NCI-H1436 treated with DMSO at 0.1 percent for 48 hours (cell line): ENCODE measurements at places on chromosomes 2 and 18.

- DNase-seq: no peak
Measured at GRCh38 chr2:222504719-222505118, 80.4 kb downstream of the SGPP2 start.

DNA sequence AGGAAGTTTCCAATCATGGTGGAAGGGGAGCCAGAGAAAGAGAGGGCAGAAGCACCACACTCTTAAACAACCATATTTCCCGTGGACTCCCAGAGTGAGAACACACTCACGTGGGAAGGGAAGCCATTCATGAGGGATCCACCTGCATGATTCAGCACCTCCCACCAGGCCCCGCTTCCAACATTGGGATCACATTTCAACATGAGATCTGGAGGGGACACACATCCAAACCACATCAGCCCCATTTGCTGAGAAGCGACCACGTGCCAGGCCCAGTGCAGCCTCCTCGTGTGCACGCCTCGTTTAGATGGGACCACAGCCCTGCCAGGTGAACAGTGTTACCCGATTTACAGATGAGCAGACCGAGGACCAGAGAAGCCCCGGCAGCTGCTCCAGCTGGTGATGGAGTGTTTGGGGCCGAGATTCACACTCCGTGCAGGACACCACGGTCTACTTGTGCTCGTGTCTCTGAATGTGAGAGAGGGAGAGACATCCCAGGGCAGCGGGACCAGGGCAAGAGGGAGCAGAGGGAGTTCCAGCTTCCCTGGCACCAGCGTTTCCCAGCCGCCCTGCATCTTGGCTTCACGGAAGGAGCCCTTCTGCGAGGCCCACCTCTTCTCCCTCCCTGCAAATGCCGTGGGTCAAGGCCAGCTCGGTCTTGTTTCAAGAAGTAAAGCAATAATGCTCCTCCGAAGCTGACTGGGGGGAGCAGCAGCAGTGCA, 76.9 kb upstream of the ODC1 start:
- no peak for DNase-seq

- no peak for DNase-seq
Measured at GRCh38 chr2:233556881-233557736, 9.5 kb downstream of the USP40 start.

GRCh38 chr2:207092818-207093217, 72.9 kb downstream of the KLF7 start:
- DNase-seq: no peak

- no peak for DNase-seq
Measured at GRCh38 chr2:230423851-230424458, 8.0 kb downstream of the SP100 start.

DNA sequence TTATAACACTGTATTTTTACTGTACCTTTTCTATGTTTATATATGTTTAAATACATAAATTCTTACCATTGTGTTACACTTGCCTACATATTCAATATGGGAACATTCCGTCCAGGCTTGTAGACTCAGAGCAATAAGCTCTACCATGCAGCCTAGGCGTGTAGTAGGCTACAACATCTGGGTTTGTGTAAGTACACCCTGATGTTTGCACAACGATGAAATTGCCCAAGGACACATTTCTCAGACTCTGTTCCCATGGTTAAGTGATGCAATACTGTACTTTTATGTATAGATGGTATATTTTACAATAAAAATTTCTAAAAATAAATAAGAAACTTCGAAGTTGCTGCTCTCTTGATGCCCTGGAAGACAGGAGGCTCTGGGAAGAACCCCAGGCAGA, 38.4 kb downstream of the YPEL5 start:
- no peak for DNase-seq

- DNase-seq: no peak
Measured at GRCh38 chr2:206974551-206974950, 35.2 kb downstream of the CPO start.

- peak; percentile 73 for DNase-seq
Measured at GRCh38 chr2:25362049-25362433, 20.3 kb upstream of the DNMT3A start.

DNA sequence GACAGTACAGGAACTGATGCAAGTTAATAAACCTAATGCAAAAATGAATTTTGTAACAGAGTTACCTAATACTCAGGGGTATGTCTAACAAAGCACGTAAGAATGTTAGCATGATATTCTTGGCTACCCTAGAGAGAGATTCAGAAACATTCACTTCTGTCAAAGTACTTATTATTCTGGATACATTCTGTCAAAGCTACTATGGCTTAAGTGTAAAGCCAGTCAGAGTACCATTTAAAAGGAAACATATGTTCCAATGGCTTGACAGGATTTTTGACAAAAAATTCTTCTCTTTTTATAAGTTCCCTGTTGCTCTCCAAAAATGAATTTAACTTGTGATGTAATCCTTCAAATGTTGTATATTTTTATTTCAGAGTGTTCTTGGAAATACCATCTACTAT, 85.5 kb downstream of the PIGN start:
- no peak for DNase-seq

GRCh38 chr2:199883474-199884212, 27.4 kb upstream of the C2orf69 start:
- DNase-seq: no peak

DNA sequence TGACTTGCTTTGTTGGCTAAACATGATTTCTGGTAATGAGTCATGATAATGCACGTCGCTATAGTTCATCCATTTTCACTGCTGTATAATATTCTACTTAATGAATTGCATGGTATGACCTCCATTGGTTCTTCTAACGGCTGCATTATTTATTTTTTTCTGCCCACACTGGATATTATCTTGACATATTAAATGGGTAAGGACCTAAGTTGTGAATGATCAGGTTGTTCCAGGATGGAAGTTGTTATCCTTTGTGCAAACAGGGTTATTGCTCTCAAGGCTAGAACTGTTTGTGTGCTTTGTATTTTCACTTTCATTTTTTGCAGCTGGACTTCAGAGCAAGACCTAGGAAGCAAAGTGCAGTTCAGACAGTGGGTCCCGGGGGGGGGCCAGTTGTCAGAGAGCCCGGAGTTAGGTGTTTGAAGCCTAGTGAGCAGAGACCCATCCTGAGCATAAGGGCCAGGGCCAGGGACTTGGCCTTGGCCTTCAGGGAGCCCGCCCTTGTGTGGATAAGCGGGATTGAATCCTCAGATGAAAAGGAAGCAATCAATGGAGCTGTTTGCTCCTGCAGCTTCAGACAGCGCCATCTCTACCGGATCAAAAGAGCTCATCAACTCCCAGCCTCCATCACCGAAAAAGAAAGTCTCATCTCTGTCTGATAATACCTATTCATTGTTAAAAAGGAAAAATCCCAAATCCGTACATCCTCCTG, 48.2 kb downstream of the AGAP1 start:
- no peak for DNase-seq
